ENCODE measurements at places on chromosomes 5 and 9.

- DNase-seq: no peak
Measured at GRCh38 chr9:20472342-20473045, 149.8 kb downstream of the MLLT3 start.

DNA sequence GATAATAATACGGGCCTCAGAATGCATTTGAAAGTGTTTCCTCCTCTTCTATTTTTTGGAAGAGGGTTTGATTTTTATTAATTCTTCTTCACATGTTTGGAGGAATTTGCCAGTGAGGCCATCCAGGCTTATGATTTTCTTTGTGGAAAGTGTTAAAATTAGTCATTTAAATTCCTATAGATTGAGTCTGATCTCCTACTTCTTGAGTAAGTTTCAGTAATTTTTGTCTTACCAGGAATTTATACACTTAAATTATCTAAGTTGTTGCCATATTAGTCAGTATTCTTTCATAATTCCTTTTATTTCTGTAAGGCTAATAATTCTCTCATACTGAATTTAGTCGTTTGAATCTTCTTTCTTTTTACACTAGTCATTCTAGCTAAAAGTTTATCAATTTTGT, 25.2 kb upstream of the HAPLN1 start:
- DNase-seq: no peak

- DNase-seq: no peak
Measured at GRCh38 chr5:172380301-172380986, 73.9 kb downstream of the SH3PXD2B start.

DNA sequence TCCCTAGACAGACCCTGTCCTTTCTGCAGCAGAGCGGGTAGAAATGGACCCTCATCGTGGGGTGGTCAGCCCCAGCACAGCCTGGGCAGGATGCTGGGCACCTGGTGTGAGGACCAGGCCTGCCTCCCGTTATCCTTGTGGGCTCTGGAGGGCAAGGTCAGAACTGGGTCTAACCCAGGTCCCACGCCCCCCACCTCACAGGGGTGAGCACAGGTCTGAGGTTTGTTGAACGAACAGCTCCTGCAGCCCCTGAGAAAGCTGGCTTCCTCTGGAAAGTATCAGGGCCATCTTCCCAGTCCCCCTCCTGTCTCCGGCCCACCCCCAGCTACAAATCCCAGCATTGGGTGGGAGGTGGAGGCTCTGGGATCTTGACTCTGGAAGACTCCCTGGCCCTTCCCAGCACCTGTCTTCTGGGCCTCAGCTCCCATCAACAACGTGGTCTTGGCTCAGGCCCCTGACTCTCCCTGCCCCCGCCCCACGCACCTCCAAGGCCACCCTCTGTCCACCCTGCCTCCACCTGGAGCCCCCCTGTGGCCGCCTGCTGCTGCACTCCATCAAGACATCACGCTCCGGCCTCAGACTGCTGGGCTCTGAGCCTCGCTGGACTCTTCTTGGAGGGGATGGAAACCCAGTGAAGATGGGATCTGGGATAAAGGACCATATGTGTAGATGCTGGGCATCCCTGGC, 30.1 kb upstream of the CNOT6 start:
- DNase-seq: no peak

GRCh38 chr5:106545325-106545724, 1125.4 kb downstream of the EFNA5 start:
- DNase-seq: no peak

- no peak for DNase-seq
Measured at GRCh38 chr5:14748180-14748900, 83.8 kb downstream of the OTULIN start.

DNA sequence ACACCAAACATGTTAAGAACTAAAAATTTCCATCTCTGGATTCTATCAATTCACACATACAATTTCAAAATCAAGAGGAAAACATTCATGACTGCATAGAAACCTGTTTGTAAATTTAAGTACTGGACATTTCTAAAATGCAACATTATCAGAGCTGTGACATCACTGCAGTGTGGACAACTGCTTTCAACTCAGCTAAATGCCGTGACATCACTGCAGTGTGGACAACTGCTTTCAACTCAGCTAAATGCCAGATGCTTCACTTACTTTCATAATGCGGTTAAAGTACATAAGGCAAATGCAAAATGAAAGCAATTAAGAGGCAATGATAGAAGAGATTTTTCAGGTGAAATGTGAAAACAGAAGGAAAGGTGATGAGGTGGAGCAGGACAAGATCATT, 161.5 kb downstream of the ARL15 start:
- no peak for DNase-seq

DNA sequence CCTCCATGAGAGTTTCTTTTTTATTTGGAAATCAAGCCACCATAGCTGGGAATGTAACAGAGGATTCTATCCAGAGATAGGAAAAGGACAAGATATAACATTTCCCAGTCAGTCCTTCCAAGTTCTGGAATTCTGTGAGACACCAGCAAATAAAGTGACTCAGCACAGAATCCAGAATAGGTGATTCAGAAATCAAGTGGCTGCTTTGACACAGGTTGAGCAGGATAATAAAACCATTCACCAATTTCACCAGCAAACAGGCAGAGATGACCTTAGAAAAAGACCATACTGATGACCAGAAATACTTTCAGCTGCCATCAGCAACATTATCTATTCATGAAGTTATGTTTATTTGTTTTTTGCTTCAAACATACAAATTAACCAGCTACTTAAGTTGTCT, 491.5 kb upstream of the TUSC1 start:
- no peak for DNase-seq
